WTC11 (cell line): ENCODE measurements at places on chromosomes 3 and 15.

DNA sequence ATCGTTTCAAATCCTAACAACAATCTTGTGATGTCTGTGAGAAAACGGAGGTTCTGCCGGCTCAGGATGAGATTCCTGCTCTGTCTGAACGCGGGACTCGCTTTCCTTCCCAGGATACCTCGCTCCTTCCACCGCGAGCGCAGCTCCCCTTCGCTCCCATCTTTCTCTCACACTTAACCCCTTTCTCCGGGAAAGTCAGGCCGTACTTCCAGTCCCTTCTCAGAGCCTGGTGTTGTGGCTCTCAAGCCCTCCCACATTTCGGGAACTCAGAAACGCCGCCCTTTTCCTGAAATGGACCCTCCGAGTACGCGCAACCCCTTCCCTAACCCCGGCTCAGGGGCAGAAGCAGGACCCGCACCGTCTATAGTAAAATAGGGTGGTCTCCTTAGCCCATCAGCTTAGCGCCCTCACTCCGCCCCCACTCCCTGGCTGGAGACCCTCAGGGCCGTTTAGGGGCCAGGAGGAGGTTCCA, 378 bp upstream of the FEM1B start:
- DNase-seq, result peak; percentile 59

DNA sequence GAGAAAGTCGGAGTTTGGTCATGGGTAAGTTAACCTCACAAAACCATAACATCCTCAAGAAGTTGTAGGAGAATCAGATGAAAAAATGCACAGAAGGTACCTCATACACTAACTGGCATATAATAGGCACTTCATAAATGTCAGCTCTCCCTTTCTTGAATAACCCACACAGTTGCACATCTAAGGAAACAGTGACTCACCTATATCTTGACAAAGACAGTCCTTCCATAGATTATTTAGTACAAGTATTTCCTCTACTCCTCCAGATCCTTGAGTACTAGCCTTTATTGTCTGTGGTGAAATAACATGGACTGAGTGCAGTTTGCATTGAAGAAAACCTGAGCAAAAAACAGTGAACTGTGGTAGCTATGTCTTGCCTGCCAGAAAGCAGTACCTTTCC, 46.6 kb downstream of the MAGI1 start:
- DNase-seq, result no peak

DNA sequence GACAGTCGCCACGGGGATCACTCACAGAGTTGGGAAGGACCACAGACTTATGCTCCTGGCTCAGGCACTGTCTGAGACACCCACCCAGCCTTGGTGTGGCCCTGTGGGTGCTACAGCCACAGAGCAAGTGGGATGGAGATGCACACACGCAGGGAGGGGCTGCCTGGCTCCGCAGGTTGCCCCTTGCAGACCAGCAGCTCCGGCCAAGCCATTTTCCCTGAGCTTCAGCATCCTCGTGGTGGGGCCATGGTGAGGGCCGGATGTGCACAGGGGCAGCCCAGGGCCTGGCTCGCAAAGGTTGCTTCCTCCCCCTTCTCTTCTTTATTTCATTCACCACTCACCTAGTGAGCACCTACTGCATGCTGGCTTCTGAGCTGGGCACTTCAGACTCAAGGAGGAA, 55.4 kb upstream of the GRIP2 start:
- no peak for DNase-seq

GRCh38 chr15:40340038-40340739, 550 bp downstream of the CCDC9B start:
- no peak for DNase-seq

GRCh38 chr15:85597155-85597815, 197.4 kb downstream of the KLHL25 start:
- no peak for DNase-seq

DNA sequence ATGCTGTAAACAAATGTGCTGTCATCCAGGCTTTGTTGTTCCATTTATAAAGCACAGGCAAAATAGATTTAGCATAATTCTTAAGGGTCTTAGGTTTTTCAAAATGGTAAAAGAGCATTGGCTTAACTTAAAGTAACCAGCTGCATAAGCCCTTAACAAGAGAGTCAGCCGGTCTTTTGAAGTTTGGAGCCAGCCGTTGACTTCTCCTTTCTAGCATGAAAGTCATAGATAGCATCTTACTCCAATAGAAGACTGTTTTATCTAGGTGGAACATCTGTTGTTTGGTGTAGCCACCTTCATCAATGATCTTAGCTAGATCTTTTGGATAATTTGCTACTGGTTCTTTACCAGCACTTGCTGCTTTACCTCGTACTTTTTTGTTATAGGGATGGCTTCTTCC, 297.5 kb upstream of the DCBLD2 start:
- DNase-seq, result no peak

DNA sequence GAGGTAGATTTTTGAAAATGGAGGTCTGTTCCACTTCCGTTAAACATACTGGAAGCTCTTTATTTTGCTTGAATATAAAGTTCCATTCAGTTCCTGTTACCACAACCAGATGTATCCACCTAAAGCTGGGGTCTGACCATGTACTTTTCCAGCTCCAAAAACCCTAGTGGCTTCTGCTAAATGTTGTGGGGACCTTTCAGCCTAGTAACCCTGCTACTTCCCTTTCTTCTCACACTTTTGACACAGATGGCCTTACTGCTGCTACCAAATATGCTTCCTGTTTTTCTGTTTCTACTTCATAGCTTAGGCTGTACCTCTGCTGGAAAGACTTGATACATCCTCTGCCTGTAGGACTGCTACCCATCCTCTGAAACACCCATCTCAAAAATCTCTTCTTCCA, 87.8 kb downstream of the COL6A6 start:
- DNase-seq, result no peak

DNA sequence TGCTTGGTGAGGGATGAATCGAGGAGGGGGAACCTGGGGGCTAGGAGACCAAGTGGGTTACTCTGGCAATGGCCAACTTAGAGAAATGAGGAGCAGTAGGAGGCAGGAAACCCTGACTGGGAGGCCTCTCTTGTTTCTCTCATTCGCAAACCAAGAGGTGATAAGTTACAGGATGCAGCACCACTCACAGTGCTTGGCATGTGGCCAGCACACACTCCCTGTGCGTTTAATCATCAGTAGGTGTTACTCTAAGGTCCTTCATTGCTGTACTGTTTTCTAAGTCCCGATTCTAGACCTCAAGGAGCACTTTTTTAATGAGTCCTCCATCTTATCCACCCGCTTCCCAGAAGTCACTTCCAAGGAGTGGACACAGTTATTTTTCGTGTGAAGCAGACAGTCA, 314.1 kb upstream of the TRIM42 start:
- DNase-seq, result no peak

GRCh38 chr3:141526709-141527108, 39.9 kb downstream of the RASA2 start:
- DNase-seq, result no peak

GRCh38 chr15:90184119-90184785, 16.9 kb upstream of the SEMA4B start:
- no peak for DNase-seq
